Left cardiac atrium (tissue), 4 donors: ENCODE measurements at places on chromosomes 3 and 15. TPM values are rescaled to one million over a fixed set of nuclear protein-coding genes. Genes with fewer than 3 reads are reported as not detected.
A peak's percentile ranks its signal among the peaks of the same experiment; 100 is the strongest.

GRCh38 chr3:32457971-32458471 is 44.6 kb downstream of the CMTM6 start:
- no peak for DNase-seq

GRCh38 chr3:108060331-108060730 is 30.5 kb downstream of the CD47 start:
- no peak for DNase-seq

DNA sequence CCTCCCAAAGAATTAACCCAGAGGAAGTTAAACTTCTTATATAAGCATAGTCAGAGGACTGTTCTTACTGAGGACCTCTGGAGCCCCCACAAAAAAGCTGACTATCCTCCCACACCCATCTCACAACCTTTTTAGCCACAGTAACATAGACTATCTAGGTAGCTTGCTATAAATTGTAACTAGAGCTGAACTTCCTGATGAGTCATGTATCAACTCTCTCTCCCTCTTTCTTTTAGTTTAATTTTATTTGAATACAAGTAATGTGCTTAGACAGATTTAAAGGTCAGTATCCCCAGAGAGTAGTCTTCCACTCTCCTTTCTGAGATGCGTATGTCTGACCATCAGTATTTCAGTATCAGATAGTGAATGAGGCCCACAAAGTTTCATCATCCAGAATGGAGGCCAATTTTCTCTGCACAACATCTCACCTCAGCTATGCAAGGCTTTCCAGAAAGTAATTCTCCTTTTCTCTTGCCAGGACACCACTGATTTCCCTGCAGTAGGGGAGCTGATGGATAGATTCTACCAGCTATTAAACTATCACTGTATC is 104.0 kb upstream of the MYRIP start:
- no peak for DNase-seq

The ARID3B gene
- total RNA-seq, result 2.1 TPM

DNA sequence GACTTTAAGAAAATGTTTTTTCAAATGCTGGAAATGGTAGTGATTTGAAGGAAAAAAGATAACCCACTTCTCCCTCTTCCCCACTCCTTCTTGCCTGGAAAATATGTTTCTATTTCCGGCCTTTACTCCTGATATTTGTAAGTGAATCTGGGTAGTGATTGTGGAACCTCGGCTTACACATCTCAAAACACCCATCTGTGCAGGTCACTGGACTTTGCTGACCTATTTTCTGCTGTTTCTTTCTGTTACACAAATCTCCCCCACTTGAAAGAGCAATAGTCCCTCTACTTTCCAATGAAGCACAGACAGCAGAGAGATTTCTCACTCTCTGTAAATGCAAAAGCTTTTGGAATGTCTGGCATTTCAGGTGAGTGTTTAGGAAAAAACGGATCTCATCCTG is 76.9 kb upstream of the ICE2 start:
- DNase-seq, result no peak

- DNase-seq, result no peak
These were observed 7.6 kb upstream of the PLA2G4F start for GRCh38 chr15:42163947-42164550.

The CORO2B gene
- total RNA-seq, result 8.5 TPM

GRCh38 chr15:26887926-26888666 is 21.2 kb downstream of the GABRA5 start:
- DNase-seq, result no peak

The ERICH6 gene
- 0.39 TPM for total RNA-seq

GRCh38 chr15:73935547-73935946 is 9.3 kb downstream of the LOXL1 start:
- DNase-seq, result no peak

The ATP8B4 gene
- total RNA-seq, result 5.4 TPM

- no peak for DNase-seq
These were observed 13.9 kb upstream of the RTP1 start for GRCh38 chr3:187183210-187183862.

DNA sequence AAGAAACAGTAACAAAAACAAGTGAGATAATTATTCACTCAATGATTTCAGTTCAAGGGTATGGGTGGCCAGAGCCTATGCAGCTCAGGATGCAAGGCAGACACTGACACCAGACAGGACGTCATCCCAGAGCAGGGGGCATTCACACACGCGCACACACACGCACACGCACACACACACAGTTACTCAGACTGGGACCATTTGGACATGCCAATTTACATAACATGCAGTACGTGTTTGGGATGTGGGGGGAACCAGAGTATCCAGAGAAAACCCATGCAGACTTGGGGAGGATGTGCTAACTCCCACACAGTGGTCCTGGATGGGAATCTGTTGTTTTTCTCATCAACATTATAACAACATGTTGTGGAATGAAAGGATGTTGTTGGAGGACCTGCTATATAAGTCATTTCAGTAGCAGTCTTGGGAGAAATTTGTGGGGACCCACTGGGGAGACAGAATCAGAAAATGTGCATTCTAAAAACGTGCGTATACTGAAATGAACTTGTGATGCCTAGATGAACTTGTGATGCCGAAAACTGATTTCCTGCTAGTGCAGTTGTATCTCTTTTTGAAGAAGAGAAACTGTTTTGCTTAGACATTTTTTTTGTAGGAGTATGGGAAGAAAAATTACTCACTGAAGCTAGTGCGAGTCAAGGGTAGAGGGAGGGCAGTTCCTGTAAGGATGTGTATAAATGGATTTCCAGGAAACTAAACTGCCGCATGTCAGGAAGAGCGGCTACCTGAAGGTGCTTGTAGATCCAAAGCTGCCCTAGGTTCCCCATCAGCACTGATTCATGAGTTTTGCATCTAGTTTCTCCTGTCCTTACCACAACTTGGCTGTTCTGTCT is 25.2 kb downstream of the CD200 start:
- no peak for DNase-seq

The FOXL2NB gene
- total RNA-seq, result not detected

DNA sequence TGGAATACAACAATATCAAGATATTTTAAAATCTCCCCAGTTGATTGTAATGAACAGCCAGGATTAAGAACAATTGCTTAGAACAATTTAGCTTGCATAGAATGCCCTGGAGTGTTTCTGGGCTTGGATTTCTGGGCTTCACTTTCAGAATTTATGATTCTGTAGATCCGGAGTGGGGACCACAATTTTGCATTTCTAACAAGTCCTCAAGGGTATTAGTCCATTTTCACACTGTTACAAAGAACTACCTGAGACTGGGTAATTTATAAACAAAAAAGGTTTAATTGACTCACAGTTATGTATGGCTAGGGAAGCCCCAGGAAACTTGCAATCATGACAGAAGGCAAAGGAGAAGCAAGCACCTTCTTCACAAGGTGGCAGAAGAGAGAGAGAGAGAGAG is 54.3 kb upstream of the MYRIP start:
- DNase-seq, result no peak

GRCh38 chr3:15681668-15682067 is 80.1 kb downstream of the BTD start:
- no peak for DNase-seq

The CCR8 gene
- total RNA-seq, result not detected

The WDR72 gene
- 0.10 TPM for total RNA-seq

The SEMA5B gene
- 2.4 TPM for total RNA-seq

The SLC12A1 gene
- total RNA-seq, result not detected

DNA sequence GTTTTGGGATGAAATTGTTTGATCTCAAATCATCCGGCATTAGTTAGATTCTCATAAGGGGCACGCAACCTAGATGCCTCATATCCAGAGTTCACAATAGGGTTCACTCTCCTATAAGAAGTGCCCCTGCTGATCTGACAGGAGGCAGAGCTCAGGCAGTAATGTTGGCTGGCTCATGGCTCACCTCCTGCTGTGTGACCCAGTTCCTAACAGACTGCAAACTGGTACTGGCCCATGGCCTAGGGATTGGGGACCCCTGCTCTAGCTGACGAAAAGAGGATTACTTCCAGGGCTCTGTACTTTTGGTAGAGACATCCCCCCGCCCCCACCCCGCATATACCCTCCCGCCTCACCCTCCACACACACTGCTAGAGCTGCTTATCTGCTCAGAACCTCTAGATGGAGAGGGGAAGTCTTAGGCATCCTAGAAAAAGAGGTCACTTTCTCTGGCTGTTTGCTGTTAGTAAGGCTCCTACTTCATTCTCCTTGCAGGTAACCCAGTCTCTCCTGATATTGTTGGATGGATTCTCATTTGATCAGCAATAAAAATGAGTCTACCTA is 923.1 kb downstream of the CADM2 start:
- DNase-seq, result no peak

GRCh38 chr15:60340207-60340921 is 57.4 kb downstream of the ANXA2 start:
- no peak for DNase-seq

The COLQ gene
- 23.8 TPM for total RNA-seq

- DNase-seq, result no peak
These were observed 40.5 kb upstream of the SEC13 start for GRCh38 chr3:10361375-10361774.

DNA sequence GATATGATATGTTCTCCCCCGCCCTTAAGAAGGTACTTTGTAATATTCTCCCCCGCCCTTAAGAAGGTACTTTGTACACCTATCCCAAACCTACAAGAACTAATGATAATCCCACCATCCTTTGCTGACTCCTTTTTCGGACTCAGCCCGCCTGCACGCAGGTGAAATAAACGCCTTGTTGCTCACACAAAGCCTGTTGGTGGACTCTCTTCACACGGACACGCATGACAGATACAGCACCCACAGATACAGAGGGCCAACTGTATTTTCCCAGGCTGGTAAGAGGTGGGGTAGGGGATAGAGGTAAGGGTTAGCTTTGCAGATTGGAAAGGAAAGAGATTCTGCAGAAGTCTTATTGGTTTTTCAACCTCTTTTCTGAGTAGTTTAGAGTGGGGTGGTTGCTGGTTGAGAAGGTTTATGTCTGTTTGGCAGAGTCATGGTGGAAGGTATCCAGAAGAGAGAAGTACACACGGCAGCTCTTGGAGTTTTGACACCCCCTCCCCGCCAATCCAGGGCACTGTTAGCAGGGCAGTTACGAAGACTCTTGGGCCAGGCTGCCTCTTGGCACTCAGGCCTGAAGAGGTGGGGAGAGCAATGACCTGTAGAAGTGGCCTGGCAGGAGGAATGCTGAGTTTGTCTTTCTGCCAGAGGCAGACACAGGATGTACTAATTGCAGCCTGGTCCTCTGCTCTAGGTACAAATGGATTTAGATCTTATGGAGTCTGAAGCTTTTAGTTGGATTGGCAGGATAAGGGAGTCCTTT is 36.0 kb upstream of the IDH2 start:
- DNase-seq, result no peak

- DNase-seq, result no peak
These were observed 10.0 kb upstream of the P3H2 start for GRCh38 chr3:190130696-190131095.

The CHRNA3 gene
- 2.3 TPM for total RNA-seq

- no peak for DNase-seq
These were observed 57.1 kb upstream of the FXR1 start for GRCh38 chr3:180855364-180855763.

The PLIN1 gene
- total RNA-seq, result 245 TPM

GRCh38 chr15:70156671-70157271 is 59.1 kb upstream of the TLE3 start:
- DNase-seq, result peak; percentile 68

DNA sequence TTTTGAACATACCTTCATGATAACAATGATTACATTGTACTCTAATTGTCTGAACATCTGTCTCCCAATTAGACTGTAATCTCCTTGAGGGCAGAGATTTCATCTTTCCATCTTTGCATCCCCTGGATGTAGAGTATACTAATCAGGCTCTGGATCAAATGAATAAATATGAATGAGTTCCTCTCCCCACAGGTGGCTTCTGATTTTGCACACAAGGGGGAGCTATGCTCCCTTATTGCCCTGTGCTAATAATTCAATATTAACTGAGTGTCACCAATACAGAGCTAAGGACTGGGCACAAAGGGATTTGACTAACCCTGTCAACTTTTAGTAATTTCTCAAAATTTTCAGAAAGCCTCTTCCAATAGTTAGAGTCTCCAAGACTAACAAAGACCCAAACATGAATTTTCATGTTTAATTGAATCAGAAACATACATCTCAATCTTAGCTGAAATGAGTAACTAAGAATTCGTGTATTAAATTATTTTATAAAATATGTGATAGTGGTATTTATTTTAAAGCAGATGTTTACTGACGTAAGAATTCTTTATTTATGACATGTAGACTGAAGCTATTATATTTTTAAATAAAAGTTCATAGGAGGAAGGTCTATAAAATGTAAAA is 3.0 kb downstream of the DUOXA1 start:
- DNase-seq, result no peak

The NANOGP8 gene
- not detected for total RNA-seq

DNA sequence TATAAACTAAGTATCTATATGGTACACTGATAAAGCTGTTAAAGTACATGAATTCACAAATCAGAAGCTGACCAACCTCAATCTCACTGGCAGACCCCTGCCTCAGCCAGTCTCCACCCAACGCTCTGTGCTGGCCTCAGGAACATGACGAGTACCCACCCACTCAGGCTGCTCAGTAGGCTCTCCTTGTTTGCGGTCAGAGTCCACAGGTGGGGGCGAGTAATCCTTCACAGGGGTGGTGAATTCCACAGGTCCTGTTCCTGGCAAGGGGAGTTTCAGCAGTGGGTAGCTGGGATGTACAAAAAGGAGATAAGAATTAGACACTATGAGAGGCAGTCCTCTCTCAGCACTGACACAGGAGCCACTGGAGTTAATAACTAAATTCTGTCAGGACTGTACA is 40.9 kb downstream of the SCAP start:
- no peak for DNase-seq

- DNase-seq, result no peak
These were observed 16.9 kb downstream of the RFTN1 start for GRCh38 chr3:16496408-16497222.

- DNase-seq, result peak; percentile 77
These were observed 620 bp downstream of the ABHD5 start for GRCh38 chr3:43691120-43691995.

- no peak for DNase-seq
These were observed 59.8 kb downstream of the SH3BP5 start for GRCh38 chr3:15272426-15273196.

- no peak for DNase-seq
These were observed 1.5 kb upstream of the TCF12 start for GRCh38 chr15:56916825-56917477.

The DNAH12 gene
- total RNA-seq, result 0.03 TPM

DNA sequence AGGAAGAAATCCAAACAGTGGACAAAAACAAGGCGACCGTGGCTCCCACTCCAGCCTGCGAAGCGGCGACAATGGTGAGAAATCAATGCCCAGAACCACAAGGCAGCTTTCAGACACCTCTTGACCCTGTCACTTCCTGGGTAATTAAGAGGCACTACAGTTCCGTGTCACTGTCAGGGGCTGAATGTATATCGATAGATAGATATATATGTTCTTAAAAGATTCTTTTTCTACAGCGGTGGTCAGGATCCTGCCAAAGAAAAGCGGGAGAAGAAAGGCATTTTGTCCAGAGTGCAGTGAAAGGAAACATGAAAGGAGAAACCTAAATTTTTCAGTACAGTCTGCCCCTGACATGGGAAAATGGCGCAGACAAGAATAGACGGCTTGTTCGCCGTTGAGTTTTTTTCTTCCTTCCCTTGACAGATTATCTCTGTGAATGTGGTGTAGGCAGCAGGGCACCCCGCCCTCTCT is 56.2 kb upstream of the HES1 start:
- no peak for DNase-seq
